ENCODE measurements at places on chromosomes 5 and 9. TPM values are rescaled to one million over a fixed set of nuclear protein-coding genes. Genes with fewer than 3 reads are reported as not detected.

DNA sequence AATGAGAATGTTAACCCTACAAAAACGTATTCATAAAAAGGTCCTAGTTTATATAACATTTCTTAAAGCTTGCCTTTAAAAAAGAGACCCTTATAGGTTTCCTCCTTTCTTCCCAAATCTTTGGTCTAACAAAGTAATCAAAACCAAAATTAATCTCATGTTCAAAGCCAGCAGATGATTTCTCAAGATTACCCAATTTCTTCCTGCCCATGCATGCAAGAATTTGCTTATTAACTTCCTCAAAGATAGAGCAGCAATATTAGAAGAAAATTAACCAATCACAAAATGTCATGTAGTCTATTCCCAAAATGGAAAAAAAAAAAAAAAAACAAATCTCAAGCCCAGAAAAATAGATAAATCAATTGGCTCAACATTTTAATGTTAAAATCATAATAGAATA lies 114.9 kb downstream of the MLLT3 start:
- no peak for DNase-seq

DNA sequence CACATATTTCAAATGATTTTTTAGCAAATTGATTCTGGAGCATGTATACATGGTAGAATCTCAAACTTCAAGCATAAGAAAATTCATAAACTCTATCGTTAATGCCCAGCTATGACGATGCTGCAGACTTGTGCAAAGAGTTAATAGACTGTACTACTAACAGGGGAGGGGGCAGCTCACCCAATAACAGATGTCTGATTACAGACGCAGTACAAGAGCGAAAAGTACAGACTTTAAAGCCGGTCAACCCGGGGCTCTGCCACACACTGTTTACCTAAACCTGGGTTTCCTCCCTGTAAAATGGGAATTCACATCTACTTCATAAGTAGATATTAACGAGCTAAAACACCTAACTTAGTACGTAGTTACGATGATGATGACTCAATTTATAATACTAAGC lies 651 bp downstream of the TRIM23 start:
- DNase-seq, result peak; percentile 16

DNA sequence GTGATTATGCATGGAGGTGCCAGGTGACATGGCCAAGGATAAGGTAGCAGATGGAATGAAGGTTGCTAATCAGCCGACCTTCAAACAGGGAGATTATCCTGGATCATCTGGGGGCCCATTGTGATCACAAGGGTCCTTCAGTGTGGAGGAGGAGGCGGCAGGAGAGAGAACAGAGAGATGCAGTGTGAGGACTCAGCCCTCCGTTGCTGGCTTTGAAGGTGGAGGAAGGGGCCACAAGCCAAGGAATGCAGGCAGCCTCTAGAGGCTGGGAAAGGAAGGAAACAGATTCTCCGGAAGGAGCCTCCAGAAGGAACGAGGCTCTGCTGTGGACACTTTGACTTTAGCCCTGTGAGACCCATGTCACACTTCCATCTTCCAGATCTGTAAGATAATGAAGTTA lies 27.4 kb upstream of the EEIG1 start:
- no peak for DNase-seq

- no peak for DNase-seq
Measured at GRCh38 chr5:113061846-113062780, 85.5 kb downstream of the DCP2 start.

- DNase-seq, result no peak
Measured at GRCh38 chr5:59596586-59597350, 296.8 kb downstream of the PDE4D start.

DNA sequence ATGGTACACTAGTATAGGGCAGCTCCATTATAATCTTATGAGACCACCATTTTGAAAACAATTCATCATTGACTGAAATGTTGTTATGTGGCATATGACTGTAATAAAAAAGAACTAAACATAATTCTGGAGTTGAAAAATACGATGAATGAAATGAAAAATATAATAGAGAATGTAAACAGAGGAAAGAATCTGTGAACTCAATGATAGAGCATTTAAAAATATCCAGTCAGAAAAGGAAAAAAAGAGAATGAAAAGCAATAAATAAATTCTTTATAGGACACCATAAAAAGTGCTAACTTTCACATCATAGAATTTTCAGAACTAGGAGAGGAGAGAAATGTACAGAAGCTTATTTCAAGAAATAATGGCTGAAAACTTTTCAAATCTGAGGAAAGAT lies 17.6 kb upstream of the VCAN start:
- DNase-seq, result no peak

DNA sequence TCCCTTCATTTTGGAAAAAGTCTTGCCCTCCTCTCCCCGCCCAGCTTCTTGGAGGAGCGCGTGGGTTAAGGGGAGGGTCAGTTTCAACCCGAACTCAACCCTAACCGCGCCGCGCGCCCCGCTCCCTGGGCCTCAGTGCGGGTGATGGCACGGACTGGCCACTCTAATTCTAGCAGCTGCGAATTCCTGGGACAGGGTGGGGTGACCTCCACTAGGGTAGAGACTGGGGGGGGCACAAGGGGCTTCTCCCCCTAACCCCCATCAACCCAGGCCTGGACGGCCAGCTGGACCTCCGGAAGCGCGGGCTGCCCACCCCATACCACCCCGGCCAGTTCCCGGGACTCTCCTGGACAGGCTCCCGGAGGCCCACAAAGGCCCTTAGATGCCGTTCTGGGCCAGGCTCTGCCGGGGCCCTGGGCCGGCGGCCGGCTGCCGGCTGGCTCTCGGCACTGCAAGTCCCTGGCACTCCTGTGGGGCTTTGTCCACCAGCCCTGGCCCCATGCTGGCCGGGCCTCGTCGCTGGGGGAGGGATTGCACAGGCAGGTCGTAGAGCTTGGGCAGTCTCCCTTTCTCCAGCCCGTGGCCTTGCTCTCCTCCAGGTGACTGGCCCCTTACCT lies 7.2 kb upstream of the PSD2 start:
- DNase-seq, result no peak

DNA sequence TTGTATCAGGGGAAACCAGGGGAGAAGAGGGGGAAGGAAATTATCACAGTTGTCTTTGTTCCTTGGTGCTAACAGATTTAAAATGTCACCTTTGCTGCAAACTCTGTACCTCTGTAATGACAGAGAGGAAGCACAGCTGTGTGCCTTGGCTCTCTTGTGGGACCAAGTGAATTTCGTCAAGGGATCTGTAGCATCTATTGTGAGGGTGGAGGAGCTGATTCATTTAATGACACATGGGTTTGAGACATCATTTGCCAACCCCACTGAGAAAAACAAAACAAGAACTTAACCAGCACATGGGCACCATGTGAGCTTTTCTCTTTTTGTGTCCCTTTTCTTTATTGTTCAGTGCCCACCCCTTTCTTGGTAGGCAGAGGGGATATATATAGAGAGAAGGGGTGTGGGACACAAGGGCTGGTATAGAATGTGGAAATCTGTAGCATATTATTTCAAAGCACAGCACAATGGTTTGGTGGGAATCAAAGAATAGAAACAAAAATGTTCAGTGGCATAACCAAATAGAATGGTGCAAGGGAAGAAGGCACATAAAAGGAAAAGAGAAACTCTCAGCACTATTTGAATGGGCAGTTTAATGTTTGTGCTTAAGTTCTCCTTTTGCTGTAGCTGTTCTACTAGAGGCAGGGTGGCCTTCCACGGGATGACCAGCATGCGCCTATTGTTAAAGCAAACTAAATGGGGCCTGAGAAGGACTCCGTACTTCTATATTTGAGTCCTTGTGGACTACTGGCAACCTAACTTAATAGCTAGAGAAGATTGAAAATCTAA lies 63.3 kb downstream of the LIX1 start:
- DNase-seq, result no peak

DNA sequence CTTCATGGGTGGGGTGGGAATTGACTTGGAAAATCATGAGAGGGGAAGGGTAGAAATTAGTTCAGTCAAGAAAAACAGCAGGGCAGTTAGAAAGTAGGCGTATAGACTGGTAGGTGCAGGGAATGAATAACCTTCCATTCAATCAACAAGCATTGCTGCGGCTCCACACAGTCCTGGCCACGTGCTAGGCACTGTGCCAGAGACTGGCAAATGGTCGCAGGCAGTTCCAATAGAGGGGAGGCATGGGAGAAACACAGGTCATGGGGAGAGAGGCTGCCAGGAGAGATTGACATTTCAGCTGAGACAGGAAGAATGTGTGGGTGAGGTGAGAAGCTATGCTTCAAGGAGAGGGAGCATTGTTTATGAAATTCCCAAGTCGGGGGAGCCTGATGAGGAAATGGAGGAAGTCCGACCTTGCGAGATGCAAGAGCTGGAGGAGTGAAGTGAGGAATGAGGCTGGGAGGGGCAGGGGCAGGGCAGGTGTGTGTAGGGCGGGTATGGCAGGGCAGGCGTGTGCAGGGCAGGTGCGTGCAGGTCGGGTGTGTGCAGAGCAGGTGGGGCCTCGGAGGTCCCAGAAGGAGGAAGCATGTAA lies 54.4 kb upstream of the PPARGC1B start:
- DNase-seq, result no peak

The MAMDC4 gene
- 7.3 TPM for polyA plus RNA-seq

The SEMA6A gene
- 6.2 TPM for polyA plus RNA-seq

The SPINK7 gene
- not detected for polyA plus RNA-seq

The PDCD1LG2 gene
- polyA plus RNA-seq, result 0.87 TPM

Data from lung (tissue), 17 donors.